ENCODE measurements at places on chromosomes 5 and 9.
A peak's percentile ranks its signal among the peaks of the same experiment; 100 is the strongest.

- no peak for DNase-seq
Measured at GRCh38 chr5:107129051-107129450, 541.7 kb downstream of the EFNA5 start.

DNA sequence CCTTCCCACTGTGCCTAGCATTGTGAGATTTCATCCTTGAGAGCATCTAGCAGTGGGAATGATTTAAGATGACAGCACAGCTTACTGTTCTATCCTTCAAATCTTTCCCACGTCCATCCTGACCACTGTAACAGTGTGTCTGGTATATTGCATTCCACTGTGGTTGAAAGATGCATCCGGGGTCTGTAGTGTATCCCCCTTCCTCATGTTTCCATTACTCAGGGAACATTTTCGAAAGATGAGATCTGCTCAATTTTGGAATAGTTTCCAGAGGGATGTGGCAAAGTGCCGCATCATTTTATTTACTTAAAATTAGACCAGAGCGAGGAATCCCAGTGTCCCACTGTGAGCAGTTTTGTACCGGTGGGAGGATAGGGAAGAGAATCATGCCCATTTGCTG is 407.1 kb upstream of the PAPPA start:
- DNase-seq = no peak

GRCh38 chr5:178361657-178362445 is 129.2 kb upstream of the PHYKPL start:
- no peak for DNase-seq

GRCh38 chr9:109556061-109556460 is 58.0 kb upstream of the PTPN3 start:
- DNase-seq = no peak

GRCh38 chr9:21754741-21755140 is 47.7 kb upstream of the MTAP start:
- DNase-seq = no peak

DNA sequence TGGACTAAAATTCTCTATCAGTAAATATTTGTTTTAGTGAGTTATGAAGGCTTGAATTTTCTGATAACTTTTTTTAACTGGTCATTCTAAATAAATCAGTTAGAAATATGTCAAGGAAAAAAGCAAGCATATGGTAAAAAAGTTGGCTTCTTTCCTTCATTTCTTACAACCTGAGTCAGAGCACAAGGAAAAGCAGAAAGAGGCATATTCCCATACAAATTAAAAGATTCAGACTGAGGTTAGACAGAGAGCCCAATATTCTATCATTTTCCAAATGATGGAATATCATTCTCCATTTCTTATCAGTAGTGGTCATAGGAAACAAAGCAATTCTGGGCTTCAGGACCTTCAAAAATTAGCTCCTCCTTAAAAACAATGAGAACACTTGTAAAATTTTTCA is 732.1 kb downstream of the MAT2B start:
- DNase-seq = no peak

DNA sequence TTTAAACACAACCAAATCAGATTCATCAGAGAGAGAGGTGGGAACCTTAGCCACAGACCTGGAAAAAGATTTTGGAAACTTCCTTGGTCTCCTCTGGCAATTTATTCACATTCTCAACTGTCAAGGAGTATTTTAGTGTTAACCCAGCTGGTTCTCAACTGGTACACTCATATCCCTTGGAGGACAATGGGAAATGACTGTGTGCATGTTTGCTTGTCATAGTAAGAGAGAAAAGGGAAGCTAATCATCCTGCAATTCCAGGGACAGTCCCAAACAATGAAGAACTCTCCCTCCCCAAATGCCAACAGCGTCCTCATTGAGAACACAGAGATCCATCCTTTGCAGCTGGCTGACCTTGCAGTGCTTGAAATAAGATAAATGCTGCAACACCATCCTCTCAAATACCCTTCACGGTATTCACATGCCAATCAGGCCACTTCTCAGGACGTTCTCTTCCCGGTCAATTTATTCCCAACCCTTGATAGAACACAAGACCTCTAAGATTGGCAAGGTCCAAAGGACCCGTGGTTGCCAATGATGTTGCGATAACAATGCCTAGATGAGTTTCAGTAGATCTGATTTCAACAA is 75.5 kb downstream of the EPB41L4B start:
- no peak for DNase-seq

- DNase-seq = no peak
Measured at GRCh38 chr9:84504360-84504759, 163.8 kb upstream of the SLC28A3 start.

- DNase-seq = peak; percentile 45
Measured at GRCh38 chr9:136546697-136547501, 1.1 kb upstream of the NOTCH1 start.

DNA sequence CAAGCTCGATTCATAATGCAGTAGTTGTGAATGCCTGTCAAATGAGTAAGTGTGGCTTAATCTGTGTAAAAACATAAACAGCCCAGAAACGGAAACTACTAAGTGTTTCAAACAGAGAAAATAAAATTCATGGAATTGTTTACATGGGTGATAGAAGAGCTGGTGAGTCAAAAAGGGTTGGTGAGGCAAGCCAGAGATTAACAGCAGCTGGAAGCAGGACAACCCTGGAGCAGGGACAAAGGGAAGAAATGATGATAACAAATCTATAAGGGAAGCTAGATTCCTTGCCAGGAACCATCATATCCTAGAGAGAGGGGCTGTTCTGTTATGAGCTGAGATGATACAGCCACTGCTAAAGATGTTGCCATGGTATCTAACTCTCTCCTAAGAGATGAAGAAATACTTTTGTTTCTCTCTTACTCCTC is 18.0 kb upstream of the PRR16 start:
- DNase-seq = no peak

GRCh38 chr9:70477907-70478480 is 63.5 kb upstream of the KLF9 start:
- no peak for DNase-seq

- no peak for DNase-seq
Measured at GRCh38 chr9:127896395-127897192, 2.8 kb downstream of the ST6GALNAC6 start.

- DNase-seq = peak; percentile 42
Measured at GRCh38 chr5:145697251-145697990, 137.7 kb downstream of the PRELID2 start.

GRCh38 chr9:6805532-6805931 is 47.8 kb downstream of the KDM4C start:
- DNase-seq = no peak

- no peak for DNase-seq
Measured at GRCh38 chr5:122921826-122922225, 76.4 kb downstream of the SNX24 start.

GRCh38 chr5:65296067-65296466 is 185.7 kb downstream of the ADAMTS6 start:
- no peak for DNase-seq

Measured in inflammatory macrophage (primary cell).